ENCODE measurements at places on chromosomes 4 and X. TPM values are rescaled to one million over a fixed set of nuclear protein-coding genes. Genes with fewer than 3 reads are reported as not detected.

SMIM10L2A gene
- 0.04 TPM for total RNA-seq

GABRE gene
- 1.4 TPM for total RNA-seq

F8A2 gene
- total RNA-seq: not detected

NUP62CL gene
- not detected for total RNA-seq

PRDM8 gene
- 0.24 TPM for total RNA-seq

ZNF141 gene
- 1.4 TPM for total RNA-seq

ARHGAP10 gene
- 30.9 TPM for total RNA-seq

GC gene
- total RNA-seq: not detected

SOX3 gene
- 0.11 TPM for total RNA-seq

PCDH18 gene
- total RNA-seq: 10.5 TPM

ETDC gene
- not detected for total RNA-seq

STOX2 gene
- total RNA-seq: 6.0 TPM

GLOD5 gene
- not detected for total RNA-seq

F11 gene
- not detected for total RNA-seq

GRIA3 gene
- 0.05 TPM for total RNA-seq

TDO2 gene
- total RNA-seq: not detected

PAGE4 gene
- total RNA-seq: not detected

CCKAR gene
- not detected for total RNA-seq

MAGEB1 gene
- total RNA-seq: not detected

HPGD gene
- total RNA-seq: 4.3 TPM

VSIG1 gene
- not detected for total RNA-seq

PHOX2B gene
- not detected for total RNA-seq

USP17L11 gene
- total RNA-seq: not detected

PSAPL1 gene
- not detected for total RNA-seq

NKX6-1 gene
- not detected for total RNA-seq
